ENCODE measurements at places on chromosomes 2 and 18.

DNA sequence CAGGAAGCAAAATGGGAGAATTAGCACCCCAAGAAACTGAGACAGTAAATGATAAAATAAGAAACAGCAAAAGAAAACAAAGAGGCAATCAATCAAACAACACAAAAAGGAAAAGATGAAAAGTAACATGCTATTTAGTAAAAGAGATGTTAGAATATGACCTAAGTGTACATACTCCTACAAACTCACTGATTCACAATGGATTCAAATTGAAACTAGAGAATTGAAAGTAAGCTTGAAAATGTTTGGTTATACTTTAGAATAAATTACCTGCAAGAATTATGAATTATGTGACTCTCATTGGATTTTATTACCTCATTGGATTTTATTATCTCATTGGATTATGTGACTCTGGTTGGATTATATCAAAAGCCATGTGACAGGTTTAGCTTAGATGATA, 22.8 kb upstream of the CCNYL1 start:
- no peak for DNase-seq

- DNase-seq = no peak
Measured at GRCh38 chr2:499726-500125, 177.5 kb downstream of the TMEM18 start.

DNA sequence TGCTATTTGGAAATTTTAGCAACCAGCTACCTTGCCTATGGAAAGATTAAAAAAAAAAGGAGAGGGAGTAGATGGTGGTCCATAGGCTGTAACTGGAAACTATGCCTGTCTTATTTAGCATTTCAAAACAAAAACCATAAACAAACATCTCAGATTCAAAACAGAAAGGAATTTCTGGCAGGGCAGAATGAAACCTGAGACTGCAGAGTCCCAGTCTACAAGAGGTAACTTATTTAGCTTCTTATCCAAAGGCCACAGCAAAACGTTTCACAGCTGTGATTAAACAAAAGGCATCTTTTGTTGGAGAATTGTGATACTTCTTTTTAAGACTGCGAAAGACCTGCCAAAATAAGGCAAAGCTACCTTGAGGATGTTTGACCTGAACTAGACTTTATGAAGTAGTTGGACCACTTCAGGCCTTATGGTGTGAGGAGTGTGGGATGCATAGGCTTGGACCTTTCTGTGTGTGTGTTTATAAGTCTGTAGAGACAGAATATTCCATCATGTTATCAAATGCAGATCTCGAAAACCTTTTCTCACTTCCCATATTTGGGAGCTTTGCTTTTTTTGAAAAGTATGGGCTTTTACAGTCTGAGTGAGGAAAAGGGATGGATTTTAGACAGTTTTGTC, 11.0 kb downstream of the CRIM1 start:
- no peak for DNase-seq

DNA sequence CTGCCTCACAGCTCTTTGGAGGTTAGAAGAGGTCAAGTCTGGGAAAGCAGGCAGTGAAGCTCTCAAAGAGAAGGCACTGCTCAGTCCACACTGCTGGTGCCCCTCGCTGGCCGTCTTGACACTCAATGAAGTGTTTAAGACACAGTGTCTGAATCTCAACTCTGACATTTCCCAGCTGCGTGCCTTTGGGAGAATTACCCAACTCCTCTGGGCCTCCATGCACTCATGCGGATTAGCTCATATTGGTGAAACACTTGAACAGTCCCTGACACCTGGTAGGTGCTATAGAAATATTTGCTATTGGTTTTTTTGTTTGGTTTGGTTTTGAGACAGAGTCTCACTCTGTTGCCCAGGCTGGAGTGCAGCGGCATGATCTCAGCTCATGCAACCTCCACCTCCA, 281.0 kb downstream of the SRBD1 start:
- no peak for DNase-seq

DNA sequence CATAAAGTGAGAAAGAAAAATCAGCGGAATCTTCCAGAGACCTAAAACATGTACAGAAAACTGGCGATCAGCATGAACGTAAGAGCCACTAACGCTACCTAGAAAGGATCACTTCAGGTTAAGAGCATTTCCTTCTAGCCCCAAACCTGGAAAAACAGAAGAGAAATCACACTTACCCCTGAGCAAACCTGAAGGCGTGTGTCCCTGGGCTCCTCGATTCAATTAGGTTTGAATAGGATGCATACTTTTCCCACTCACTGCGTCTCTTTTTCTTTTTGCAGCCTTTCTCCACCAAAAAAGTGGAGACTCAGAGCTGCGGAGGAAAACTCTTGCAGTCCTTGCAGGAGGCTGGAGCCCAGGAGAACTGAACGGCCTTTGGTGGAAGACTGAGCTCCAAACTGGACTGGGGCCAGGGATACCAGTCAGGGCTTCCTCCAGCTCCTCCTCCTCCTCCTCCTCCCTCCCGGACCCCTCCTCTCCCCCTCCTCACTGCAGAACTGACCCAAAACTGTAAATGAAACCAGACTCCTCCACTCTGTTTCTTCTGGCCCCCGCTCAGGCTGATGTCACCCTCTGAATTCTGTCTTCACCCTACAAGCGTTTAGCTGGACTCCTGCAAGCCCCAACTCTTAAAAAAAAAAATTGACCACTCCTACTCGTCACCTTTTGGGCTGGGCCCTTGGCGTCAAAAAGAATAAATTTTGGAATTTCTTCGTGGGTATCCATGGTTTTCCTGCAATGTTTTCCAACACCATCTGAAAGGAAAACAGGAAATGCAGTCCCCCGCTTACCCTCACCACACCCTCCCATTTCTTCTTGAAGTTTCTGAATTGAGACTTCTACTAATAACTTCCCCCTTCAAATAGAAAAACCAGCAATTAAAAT, at the start of gene COL6A3:
TSS of gene COL6A3 (minus strand) at position 388 of the 885 bp plus-strand sequence. CDS start 17,347 bp downstream, outside the sequence.
- no peak for DNase-seq

DNA sequence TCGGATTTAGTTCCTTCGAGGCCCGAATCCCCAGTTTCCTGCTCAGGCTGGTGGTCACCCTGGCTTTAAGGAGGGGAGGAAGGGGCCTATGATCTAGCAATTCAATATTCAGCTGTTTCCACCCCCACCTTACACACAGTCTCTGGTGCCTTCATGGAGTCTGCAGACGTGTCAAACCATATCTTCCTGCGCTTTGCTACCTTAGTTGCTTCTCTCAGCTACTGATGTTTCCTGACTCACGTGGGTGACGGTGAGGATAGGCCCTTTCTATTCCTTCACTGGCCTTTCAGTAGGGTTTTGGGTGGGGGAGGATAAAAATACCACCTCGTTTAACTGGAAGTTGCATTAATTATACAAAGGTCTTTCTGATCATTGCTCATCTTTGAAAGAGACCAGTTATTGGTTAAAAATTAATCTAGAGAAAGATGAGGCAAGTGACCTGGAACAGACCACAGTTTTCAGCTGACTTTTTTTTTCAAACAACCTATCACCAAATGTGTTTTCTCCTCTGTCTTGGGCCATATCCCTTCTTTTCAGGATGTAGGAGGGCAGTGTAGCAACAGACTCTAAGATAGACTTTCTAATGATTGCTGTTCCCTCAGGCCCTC, 49.7 kb downstream of the SH2D6 start:
- DNase-seq = no peak

- no peak for DNase-seq
Measured at GRCh38 chr18:67636597-67637385, 120.3 kb upstream of the DSEL start.

DNA sequence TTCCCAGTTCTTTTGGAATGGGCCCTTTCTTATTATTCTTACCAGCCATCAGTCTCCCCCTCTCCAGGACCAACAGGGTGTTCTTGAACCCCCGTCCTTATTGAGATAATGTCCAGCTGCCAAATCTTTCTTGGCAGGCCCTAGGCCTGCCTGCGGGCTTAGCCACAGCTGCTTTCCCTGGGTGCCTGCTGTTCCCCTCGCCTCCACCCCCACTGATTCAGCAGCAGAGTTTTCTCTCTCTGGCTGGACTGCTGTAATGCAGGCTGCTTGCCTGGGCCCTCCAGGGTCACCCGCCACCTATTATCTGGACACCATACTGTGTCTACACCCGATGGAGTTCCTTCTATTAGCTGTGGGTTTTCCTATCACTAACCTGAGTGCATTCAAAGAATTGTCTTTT, 395.4 kb upstream of the ATP5MC3 start:
- DNase-seq = no peak

GRCh38 chr18:10530852-10531251, 5.0 kb downstream of the NAPG start:
- DNase-seq = no peak

DNA sequence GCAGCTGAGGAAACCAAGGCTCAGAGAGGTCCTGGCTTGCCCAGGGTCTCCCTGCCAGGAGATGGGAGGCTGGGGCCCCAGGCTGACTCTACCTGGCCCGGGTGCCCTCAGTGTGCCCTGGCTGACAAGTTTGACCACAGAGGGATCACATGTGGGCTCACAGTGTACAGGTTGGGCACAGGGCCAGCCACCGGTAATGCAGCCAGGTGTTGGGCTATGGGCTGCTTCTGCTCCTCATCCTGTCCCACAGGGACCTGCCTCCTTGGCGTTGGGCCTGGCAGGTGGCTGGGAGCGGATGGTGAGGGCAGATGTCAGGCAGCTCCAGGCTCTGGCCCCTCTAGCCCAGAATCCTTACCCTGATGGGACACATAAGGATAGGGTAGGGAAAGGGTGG, 250.5 kb downstream of the LOXHD1 start:
- DNase-seq = no peak

GRCh38 chr2:230410861-230411569, 5.0 kb upstream of the SP100 start:
- DNase-seq = no peak

DNA sequence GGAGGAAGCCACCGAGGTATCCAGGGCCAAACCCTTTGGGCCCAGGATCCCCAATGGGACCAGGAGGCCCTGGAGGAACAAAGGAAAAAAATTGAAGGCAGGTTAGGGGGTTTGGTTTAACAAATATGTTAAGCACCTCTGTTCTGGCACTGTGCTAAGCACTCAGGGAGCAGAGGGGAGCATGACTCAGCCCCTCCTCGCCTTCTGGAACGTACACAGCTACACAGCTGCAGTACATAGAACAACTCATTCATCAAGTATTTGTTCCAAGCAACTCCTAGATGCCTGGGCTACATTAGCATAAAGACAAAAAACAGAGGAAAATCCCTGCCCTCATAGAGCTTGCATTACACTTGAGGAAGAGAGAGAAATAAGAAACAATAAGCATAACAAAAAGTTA, 153.6 kb downstream of the COL4A4 start:
- no peak for DNase-seq

- no peak for DNase-seq
Measured at GRCh38 chr2:226687641-226688253, 111.9 kb downstream of the IRS1 start.

- DNase-seq = no peak
Measured at GRCh38 chr18:41444943-41445342, 510.1 kb upstream of the PIK3C3 start.

DNA sequence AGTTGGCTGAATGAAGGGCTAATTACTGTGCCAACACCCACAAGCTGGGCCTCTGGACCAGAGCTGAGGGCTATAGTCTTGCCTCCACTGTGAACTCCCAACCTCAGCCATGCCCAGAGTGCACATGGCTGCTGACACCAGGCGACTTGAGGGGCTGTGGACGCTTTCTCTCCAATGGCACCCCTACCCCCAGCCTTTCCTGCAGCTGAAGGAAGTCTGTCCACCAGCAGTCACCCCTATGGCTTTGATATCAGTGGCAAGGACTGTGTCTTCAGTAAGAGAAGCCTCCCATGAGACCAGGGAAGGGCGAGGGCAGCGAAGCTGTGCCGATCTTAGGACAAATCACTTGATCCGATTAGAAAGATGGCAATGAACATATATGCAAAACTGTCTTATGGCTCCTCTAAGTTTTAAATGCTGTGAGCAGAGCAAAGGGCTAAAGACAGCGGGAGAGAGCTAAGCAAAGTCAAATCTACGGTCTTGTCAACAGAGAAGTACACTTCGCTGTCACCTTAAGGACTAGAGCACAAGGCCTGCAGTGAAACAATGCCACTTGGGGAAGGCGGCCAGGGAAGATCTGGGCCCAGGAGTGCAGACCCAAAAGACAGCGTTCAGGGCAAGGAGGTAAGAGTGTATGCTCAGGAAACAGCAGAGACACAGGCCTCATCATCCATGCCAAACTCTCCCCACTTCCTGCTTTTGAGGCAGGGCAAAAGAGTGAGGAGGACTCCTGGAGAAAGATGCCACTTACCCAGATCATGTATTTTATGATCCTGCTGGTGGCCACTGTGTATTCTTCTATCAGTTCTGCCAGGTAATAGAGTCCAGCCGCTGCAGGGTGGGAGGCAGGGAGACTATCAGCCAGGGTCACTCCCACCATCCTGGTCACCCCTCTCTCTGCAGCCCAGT, 1.5 kb downstream of the TEX261 start:
- no peak for DNase-seq

DNA sequence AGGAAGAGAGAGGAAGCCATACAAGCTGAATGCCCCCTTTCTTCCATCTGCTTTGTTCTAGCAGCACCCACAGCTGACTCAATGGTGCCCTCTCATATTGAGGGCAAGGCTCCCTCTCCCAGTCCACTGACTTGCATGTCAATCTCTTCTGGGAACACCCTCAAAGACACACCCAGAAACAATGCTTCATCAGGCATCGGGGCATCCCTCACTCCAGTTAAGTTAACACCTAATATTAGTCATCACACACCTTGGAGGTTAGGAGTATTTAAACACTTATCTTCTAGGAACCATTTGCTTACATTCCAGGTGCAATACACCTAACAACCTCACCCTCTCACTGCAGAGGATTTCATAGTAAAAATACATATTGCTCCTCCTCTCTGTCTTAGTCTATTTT, 993.5 kb upstream of the DDX18 start:
- DNase-seq = no peak

- DNase-seq = no peak
Measured at GRCh38 chr18:63476668-63477067, at the start of gene SERPINB5. Gene SERPINB5 (plus strand): TSS chr18:63476958. CDS start chr18:63484429, 7,471 bp downstream.

- DNase-seq = no peak
Measured at GRCh38 chr18:74376523-74376922, 60.9 kb downstream of the C18orf63 start.

DNA sequence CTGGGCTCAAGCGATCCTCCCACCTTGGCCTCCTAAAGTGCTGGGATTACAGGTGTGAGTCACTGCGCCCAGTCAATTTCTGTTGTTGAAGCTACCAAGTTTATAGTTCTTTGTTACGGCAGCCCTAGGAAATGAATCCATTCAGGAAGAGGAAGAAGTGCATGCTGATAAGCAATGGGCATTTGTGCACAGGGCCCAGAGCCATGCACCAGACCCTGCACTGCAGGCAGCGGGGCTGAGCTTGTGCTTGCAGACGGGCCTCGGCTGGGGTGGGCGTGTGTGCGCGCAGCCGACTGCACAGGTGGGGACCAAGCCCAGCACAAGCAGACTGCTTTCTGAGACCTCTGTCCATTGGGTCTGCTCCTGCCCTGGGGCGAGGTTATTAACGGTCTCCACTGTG, 144.6 kb downstream of the CABLES1 start:
- no peak for DNase-seq

- DNase-seq = no peak
Measured at GRCh38 chr2:31903109-31903780, 107.6 kb downstream of the MEMO1 start.

DNA sequence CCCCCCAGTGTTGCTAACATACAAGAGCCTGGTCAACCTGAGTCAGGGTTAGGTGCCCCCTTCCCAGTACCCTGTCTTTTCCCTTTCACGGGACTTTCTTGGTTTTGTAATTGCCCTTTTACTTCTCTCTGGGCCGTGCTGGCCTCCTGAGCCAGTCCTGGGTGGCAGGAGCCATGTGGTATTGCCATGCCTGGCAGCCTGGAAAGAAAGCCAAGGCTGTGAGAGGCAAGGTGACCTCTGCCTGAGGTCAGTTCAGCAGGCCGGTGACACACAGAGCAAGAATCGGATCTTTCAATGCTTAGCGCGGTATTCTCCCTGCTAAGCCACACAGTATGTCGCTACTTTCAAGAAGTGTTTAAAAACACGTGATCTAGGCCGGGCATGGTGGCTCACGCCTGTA, 52.3 kb downstream of the C18orf63 start:
- no peak for DNase-seq
